ENCODE measurements at places on chromosomes 16 and 17. TPM values are rescaled to one million over a fixed set of nuclear protein-coding genes. Genes with fewer than 3 reads are reported as not detected.

GRCh38 chr17:79758271-79758670 is 19.7 kb upstream of the CBX2 start:
- no peak for DNase-seq

DNA sequence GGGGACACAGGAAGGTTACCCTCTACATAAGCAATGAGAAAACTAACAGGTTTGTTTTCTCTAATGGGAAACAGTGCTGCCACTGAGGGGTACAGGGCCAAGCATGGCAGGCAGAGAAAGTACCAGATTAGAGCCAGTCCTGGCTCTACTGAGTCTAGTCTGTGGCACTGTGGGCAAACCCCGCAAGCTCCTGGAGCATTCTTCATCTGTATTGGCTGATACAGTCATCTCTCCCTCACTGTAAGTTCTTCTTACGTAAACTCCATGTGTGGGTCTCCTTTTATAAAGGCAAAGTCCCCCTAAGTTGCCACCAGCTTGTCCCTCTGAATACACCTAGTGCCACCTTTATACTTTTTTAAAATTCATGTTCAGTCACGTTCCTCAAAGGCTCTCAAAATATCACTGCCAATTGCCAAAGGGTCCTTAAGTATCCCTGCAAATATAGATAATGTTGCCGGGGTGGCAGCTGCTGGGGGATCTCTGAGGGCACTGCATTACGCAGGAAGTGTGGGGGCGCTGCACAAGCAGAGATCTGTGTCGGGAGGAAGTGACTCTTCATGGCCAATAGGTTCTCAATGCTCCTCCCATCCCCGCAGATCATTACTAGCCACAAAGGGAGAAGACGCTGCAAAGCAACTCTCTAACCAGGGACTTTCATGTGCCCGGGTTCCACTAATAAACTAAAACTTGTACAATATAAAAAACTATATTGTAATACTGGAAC is 18.8 kb downstream of the XPO6 start:
- no peak for DNase-seq

TMEM100 gene
- total RNA-seq: 25.0 TPM

GRCh38 chr17:39761861-39762496 is 24.2 kb downstream of the GRB7 start:
- no peak for DNase-seq

DNA sequence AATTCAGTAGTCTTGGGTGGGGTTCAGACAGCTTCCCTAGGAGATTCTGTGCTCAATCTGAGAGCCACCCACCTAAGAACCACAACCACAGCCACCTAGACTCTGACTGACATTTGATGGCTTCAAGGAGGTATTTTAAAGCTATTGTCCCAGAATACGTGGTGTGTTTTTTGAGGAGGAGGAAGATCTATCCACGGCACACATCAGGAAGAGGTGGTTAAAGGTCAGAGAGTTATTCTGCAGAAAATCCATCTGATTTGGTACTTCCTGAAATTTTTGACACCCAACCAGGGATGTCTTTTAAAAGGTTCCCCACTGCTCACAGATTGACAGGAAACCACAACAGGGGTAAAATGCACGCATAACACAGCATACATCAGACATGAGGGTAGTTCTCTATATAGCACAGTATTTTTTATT is 25.1 kb downstream of the SMARCE1 start:
- DNase-seq: no peak

CACNG1 gene
- not detected for total RNA-seq

GRCh38 chr17:10735251-10735650 is 5.4 kb upstream of the TMEM220 start:
- peak; percentile 28 for DNase-seq

DNA sequence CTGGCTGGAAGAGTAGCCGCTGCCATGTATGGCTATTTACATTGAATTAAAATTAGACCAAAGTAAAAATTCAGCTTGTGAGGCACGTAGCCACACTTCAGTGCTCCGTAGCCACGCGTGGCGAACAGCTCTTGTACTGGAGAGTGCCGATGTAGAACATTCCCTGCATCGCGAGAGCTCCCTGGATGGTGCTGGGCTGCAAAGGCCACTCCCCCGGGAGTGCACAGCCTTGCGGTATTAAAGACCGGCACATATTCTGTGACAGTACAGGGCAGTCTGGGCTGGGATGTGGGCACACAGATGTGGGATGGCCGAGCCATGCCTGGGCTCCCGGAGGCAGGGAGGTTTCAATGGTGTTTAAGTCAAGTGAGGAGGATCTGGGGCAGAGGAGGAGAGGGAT is 102.2 kb downstream of the CMIP start:
- no peak for DNase-seq

FOXJ1 gene
- total RNA-seq: 0.14 TPM

NOG gene
- not detected for total RNA-seq

CNGB1 gene
- not detected for total RNA-seq

CDH11 gene
- 20.3 TPM for total RNA-seq

DNA sequence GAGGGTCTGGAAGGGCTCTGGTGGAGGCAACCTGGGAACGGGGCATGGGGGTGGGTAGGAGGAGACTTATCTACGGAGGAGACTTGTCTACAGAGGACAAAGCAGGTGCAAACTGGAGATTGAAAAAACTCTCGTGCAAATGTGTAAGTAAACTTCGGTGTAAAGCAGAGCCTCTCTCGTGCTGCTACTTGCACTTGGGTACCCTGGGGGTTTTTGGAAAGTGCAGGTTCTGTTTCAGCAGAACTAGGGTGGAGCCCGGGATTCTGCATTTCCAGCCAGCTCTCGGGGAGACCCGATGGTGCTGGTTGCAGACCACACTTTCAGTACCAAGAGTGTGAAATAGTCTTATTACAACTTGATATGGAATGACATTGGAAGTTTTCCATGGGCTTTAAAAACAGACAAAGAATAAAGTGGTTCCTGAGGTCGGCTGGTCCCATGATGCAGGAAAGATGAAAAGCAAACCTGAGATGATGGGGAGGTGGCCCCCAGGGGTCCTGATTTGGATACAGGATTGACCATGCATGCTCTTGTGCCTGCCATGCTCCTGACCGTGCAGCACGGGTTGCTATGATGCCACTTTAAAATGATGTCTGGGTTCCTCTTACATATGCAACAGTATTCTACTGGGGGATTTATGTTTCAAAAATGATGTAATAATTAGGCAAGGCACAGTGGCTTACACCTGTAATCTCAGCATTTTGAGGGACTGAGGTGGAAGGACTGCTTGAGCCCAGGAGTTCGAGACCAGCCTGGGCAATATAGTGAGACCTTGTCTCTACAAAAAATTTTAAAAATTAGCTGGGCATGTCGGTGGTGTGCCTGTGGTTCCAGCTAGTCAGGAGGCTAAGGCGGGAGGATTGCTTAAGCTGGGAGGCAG is 69.3 kb downstream of the IRF8 start:
- no peak for DNase-seq

CDK3 gene
- total RNA-seq: 2.6 TPM

GRCh38 chr17:80104956-80105375 is 3.6 kb downstream of the GAA start:
- DNase-seq: no peak

GRCh38 chr17:65183736-65184135 is 46.6 kb downstream of the RGS9 start:
- DNase-seq: no peak

SOST gene
- not detected for total RNA-seq

OTOP2 gene
- not detected for total RNA-seq

GRCh38 chr16:2963723-2964474 is at the start of gene KREMEN2:
Gene KREMEN2, plus strand, starts transcription at chr16:2964275. Its CDS starts 246 bp downstream, at chr16:2964521.
- DNase-seq: no peak

ACADVL gene
- total RNA-seq: 353 TPM

- DNase-seq: no peak
These were observed 28.6 kb downstream of the SCNN1B start for GRCh38 chr16:23330583-23331249.

TBC1D3C gene
- not detected for total RNA-seq

KRT32 gene
- not detected for total RNA-seq

VTN gene
- 0.16 TPM for total RNA-seq

CCL22 gene
- total RNA-seq: not detected

GRCh38 chr17:37494401-37494831 is 4.7 kb downstream of the DUSP14 start:
- no peak for DNase-seq

DNA sequence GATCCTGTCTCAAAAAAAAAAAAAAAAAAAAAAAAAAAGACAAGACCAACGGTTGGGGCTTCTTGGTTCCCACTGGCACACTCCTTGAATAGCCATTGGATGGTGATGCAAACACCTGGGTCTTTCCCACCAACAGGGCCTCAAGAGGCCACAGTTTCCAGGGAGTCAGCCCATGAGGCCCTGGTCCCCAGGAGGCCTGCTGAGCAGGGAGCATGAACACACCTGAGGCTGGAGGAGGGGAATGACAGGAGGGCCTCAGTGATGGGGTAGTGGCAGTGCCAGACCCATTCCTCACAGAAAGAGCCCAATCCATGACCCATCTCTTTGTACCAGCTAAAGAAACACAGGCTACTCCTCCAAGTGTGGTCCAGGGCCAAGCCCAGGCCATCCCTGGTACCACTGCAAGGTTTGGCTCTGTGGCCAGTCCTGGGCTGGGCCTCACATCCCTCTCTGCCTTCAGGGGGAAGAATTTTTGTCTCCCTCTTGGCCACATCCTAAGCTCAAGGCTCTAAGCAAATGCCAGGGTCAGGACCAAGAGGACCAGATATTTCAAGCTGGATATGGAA is 13.9 kb downstream of the ARL2BP start:
- peak; percentile 24 for DNase-seq

GRCh38 chr17:27576477-27577083 is 54.4 kb upstream of the LGALS9 start:
- no peak for DNase-seq

MYO1D gene
- 11.2 TPM for total RNA-seq

GRCh38 chr16:17070882-17071592 is 399.7 kb downstream of the XYLT1 start:
- no peak for DNase-seq

TTLL6 gene
- total RNA-seq: not detected

GRCh38 chr16:22291020-22291419 is 6.2 kb upstream of the POLR3E start:
- DNase-seq: no peak

GRCh38 chr16:86306811-86307513 is 203.4 kb upstream of the FOXF1 start:
- peak; percentile 32 for DNase-seq

RAB11FIP4 gene
- 0.68 TPM for total RNA-seq

DNA sequence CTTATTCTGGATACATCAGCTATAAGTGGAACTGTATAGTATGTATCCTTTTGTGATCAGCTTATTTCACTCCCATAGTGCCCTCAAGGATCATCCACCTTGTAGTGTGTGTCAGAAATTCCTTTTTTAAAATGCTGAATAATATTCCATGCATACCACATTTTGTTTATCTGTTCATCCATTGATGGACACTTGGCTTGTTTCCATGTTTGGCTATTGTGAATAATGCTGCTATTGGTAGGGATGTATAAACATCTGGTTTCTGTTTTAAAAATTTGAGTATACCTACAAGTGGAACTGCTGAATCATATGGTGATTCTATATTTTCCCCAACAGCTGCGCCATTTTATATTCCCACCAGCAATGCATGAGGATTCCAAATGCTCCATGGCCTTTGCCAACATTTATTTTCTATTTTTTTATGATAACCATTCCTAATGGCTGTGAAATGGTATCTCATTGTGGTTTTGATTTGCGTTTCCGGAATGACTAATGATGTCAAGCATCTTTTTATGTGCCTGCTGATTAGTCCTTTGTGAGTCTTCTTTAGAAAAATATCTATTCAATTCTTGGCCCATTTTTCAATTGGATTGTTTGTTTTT is 11.6 kb downstream of the RCVRN start:
- no peak for DNase-seq

- no peak for DNase-seq
These were observed 2.4 kb upstream of the TEKT3 start for GRCh38 chr17:15343749-15344148.

DNA sequence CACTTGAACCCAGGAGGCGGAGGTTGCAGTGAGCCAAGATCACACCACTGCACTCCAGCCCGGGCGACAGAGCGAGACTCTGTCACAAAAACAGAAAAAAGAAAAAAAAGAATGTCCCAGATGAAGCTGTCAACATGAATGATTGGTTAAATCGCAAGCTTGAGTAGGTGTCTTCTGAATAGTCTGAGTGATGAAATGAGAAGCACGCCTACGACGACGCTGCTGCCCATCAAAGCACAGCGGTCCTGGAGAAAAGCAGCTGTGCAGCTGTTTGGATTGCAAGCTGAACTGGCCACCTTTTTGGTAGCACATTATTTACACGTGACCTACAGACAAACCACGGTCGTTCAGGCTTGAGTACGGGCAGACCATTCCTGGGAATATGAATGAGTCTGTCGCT is 12.5 kb downstream of the ADCY9 start:
- DNase-seq: peak; percentile 14

DNA sequence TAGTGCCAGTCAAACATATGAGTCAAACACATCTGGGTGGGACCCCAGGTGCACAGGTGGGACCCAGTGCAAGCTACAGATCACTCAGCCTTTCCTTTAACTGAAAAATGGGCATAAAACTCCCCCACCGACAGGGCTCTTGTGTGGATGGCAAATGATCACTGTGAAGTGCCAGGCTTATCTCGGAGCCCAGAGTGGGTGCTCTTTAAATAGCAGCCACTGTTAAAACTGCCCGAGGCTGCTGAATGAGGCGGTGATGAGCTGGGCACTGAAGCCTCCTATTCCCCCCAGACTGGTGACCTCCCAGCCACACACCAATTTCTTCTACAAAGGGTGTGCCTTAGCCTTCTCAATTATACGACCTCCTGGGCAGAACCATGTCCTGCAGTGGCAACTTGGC is 433.8 kb downstream of the SLC39A11 start:
- no peak for DNase-seq

DNA sequence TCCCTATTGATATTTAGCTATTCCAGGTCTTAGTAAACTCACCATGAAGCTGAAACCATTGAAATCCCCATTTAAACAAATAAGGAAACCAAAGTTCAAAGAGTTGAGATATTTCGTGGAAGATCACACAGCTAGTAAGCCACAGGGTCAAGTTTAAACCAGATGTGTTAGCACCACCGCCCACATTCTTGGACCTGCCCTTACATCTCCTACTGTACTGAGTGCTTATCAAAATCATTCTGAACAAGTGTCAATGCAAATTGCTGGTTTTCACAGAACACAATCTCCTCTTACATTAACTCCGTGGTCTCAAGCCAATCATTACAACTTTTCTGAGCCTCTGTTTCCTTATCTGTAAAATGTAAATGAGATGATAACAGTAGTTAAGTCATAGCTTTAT is 676.2 kb downstream of the CDH11 start:
- DNase-seq: no peak
